ENCODE measurements at places on chromosomes 1 and 21.

DNA sequence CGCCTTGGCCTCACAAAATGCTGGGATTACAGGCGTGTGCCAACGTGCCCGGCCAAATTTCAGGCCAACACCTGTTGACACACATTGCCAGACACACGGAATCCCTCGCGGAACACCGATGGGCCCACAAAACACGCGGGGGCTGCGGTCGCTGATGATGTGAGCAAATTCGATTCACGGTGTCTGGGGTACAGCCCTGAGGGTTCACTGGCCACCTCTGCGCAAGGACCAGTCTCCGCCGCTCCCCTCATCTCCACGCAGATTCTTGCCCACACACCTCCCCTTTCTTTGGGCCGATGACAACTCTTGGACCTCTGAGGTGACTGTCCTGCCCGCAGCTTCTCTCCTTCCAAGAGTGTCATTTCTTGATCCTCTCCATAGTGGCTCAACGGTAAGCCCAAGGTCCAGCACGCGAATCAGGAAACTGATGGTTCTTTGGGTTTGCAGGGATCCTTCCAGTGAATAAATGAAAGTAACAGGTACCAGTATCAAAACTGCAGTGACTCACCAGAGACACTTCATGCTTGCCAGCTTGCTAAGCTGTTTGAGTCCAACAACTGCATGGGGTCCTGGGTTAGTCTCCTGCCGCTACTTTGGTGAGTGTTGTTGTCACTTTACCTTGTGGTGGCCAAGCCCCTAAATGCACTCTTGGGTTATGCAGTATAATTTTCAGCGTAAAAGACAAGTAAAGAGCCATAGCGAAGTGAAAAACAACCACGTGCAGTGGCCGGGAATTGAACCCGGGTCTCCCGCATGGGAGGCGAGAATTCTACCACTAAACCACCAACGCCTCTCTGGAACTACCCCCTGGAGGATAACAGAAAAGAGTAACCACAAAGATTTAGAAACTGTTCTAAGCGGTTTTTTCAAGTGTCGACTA, 11.0 kb upstream of the RNU1-3 start:
- peak; percentile 55 for DNase-seq

- DNase-seq, result no peak
Observed at GRCh38 chr1:81158592-81158991, 642.1 kb upstream of the ADGRL2 start.

GRCh38 chr1:39576016-39576657, 453 bp downstream of the PABPC4 start:
- no peak for DNase-seq

DNA sequence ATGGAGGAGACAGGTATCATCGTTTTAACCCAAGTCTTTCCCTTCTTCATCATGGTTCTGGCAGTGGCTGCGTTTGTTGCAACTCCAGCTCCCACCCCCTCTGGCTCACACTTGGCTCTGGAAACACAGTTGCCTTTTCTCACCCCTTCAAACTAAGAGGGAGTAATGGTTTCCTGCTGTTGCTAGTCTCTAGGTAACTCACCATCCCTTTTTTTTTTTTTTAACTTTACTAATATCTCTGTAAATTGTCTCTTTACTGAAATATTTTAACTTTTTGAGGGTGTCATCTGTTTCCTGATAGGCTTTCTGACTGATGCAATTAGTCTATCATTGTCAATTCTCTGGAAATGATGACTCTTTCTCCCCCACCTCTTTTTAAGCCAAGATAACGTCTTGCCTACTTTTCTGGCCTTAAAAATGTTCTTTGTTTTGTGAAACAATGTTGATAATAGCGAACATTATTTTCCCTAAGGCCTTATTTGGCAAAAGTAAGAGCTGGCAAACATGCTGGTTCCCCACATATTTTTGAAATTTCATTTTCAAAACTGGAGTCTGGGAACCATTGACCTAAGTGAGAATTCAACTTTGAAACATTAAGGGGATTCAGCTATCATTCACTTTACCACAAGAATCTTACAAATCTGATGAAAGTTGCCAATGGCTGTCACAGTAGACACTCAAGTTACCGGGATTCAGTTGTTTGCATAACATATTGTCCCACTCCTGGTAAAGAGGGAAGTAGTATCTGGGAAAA, 85.3 kb downstream of the LEPR start:
- no peak for DNase-seq

DNA sequence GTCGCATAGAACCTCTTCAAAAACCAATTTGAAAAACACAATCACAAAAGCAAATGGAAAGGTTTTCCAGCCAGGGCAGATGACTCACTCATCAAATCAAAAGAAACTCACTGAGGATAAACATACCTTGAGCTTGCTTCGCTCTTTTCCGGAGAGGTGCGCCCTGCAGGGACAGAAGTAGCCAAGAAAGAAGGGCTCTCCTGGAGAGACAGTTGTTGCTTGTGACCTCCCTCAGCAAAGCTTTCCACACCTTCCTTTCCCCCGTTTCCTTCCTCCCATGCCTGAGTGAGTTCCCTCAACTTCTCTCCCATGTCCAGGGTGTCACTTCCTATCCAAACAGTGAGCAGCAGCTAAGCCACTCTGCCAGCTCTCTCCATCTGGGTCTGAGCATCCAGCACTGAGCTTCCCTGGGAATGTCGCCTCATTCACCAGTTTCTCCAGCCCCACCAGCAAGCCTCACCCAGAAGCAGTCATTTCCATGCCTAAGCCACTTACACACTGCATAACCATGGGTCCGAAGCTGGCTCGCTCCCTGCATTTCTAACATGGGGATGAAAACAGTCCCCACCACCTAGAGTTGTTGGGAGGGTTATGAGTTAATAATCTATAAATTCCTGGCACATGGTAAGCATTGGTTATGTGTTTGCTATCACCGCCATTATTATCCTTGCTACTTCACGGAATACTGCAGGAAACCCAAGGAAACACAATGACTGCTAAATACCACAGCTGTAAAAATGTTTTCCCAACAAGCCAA, 75.0 kb downstream of the PTPN14 start:
- DNase-seq, result no peak
